ENCODE measurements at places on chromosomes 12 and 14.

DNA sequence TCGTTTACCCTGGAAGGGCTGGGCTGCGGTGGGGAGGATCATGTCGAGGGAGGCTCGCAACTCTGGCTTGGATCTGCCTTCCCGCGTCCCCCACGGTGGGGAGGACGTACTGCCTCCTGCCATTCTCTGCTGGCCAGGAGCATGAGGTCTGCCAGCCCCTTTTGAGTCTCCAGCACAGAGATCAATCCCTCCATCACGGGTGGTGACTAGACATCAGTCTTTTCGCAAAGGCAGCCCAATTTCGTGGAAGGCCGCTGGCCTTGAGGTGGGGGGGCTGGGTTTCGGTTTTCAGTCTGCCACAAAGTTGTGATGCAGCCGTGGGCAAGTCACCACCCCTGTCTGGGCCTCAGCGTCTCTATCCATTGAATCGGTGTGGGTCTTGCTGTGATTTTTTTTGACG lies 62.2 kb downstream of the PRMT8 start:
- DNase-seq: no peak

GRCh38 chr14:79229383-79229909 lies 981.9 kb downstream of the DIO2 start:
- DNase-seq: no peak

DNA sequence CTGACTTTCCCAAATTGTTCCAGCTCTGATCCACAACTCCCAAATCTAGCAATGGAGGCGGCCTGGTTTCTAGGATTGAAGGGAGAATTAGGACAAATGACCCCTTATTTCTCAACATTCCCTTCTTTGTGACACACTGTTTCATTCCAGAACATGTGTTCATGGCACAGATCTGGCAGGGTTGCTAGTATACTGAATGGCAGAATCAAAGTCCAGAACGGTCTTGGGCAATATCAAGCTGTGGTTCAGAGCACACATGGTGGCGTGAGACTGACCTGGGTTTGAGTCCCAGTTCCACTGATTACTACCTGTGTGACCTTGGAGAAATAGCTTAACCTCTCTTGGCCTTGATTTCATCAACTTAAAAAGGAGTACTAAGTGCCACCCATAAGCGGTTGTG lies 152.5 kb downstream of the SAMD4A start:
- DNase-seq: no peak

GRCh38 chr14:103715052-103716000 lies at the start of the genes XRCC3 and ZFYVE21:
TSS of gene XRCC3 (minus strand) at chr14:103715451. CDS start at chr14:103711087, 4,364 bp downstream.
TSS of gene ZFYVE21 (plus strand) at chr14:103715810. CDS start at chr14:103715842, 32 bp downstream.
- peak; percentile 100 for DNase-seq

DNA sequence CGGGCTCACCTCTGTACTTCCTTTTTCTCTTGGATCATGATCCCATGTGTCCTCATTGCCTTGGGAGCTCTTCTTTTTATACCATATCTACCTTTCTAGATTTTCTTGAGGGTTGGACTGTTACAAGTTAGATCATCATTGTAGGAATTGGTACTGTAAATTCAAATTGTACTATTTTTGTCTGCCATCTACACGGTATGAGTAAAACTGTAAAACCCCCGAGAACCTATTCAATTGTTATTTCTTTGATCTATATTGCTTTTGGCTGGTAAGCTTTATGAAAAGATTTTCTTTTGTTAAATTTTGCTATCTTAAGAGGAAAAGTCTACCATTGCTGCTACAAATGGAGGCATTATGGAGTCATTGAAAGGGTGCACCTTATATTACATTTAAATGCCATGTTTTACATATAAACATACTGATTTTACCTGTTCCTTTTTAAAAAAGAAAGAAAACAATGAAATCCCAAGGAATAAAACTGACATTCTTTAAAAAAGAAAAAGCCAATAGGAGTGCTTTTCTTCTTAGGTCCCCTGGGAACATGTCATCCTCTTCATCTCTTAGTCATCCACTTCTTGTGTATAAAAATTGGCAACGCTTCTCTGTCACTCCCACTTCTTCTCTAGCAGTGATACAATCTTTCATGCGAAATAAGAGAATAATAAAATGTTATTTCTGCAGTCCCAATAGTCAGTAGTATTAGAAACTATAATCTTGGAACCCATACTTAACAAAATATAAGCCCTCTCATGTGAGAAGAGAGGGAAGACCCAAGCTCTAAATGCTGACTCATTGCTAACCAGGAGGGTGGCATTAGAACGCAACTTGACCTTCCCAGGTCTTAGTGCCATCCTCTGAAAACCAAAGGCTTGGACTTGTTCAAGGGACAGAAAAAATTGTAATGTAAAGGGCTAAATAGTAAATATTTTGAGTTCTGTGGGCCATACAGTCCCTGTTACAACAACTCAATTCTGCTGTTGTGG lies 20.4 kb downstream of the RGS6 start:
- DNase-seq: no peak

GRCh38 chr14:94821705-94822104 lies 51.8 kb upstream of the GSC start:
- DNase-seq: no peak

GRCh38 chr14:81275305-81276072 lies 54.7 kb upstream of the GTF2A1 start:
- peak; percentile 66 for DNase-seq

DNA sequence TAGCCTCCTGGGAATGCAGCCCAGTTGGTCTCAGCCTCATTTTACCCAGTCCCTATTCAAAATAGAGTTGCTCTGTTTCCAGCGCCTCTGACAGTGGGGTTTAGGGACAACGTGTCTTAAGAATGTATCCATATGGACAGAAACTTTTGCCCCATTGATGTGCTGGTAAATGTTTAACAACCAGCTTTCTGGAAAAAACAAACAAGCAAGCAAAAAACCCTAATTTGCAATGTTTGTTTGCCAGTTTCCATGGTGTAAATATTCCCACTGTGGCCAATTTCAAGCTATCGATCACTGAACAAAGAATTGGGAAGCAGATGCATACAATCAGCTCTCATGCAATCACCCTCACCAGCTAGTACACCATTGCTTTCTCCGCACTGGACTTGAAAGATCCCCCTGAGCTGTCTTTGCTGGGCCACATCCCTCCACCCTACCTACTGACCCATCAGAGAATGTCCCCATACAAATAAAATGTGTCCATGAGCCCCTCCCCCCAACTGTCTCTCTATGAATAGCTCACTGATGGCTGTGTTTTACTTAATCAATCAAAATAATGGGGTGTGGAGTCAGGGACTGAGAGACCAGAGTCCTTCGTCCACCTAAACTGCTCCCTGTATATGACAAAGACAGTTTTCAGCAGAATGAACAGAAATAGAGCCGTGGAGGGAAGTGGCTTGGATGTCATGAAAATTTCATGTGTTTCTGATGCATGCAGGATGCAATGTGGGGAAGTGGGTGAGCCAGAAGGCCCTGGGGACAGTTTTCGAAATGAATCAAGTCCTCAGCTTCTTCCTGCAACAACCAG lies 40.8 kb downstream of the CCDC60 start:
- DNase-seq: no peak

- DNase-seq: no peak
These were observed 213.0 kb downstream of the ADGRD1 start for GRCh38 chr12:131166717-131167116.

DNA sequence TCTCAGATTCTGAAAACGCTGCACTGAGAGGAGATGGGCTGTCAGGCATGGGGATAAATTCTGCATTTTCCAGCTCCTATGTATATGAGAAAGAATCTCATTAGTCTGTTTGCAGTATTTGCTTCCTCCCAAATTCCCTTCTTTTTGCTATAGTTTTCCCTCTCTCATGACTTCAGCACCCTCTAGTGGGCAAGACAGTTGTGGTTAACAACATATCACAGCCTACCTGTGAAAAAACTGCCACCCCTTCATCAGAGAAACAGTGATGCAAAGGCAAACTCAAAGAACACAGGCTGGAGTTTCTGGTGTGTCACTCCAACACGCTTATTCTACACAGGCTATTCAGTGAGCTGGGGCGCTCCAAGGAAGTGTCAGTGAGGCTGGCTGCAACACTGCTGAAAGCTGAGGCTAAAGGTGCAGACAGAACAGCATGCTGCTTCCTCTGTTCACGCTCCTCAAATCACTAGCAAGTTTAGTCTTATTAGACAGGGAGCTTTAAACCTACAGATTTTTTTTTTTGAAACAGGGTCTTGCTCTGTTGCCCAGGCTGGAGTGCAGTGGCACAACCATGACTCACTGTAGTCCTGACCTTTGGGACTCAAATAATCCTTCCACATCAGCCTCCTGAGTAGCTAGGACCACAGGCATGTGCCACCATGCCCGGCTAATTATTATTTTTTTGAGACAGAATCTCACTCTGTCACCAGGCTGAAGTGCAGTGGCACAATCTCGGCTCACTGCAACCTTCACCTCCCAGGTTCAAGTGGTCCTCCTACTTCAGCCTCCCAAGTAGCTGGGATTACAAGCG lies 19.3 kb downstream of the ZC2HC1C start:
- DNase-seq: peak; percentile 71

DNA sequence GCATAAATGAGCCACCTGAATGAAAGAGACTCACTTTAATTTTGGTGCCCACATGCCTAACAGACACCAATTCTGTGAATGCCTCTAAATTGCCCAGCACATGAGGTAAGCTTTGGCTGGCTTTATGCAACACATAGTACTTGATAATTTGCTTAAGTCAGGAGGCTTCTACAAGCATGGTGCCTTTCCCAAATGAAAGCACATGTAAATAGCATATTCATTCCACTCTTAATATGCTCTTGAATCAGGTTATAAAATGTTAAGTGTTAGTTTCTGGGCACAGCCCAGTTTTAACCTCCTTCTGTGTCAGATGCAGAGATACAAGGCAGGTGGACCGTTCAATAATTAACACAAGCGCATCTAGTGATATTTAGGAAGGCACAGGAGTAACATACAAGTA lies 15.6 kb downstream of the TMCC3 start:
- no peak for DNase-seq

DNA sequence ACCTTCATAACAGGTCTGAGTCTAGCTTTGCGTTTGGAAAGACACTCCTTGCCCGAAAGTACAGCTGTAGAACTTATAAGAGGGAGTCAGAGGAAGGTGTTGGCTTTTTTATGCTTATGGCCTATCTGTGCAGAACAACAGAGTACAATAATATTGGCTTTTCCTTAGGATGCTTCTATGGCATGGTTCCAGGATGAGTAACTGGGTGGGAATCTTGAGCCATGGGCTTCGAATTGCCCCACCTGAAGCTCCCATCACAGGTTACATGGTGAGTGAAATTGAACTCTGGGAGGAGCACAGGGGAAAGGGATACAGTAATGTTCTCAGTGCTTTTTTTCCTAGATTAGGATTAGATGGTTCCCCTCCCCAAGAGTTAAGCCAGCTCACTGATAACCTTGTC lies 13.0 kb downstream of the PARP2 start:
- DNase-seq: no peak

- DNase-seq: no peak
These were observed 31.0 kb downstream of the GNPTAB start for GRCh38 chr12:101799774-101800173.

- no peak for DNase-seq
These were observed 8.7 kb upstream of the ADCK1 start for GRCh38 chr14:77791225-77791600.

- no peak for DNase-seq
These were observed 127.3 kb upstream of the PLEKHA5 start for GRCh38 chr12:19002216-19002615.

DNA sequence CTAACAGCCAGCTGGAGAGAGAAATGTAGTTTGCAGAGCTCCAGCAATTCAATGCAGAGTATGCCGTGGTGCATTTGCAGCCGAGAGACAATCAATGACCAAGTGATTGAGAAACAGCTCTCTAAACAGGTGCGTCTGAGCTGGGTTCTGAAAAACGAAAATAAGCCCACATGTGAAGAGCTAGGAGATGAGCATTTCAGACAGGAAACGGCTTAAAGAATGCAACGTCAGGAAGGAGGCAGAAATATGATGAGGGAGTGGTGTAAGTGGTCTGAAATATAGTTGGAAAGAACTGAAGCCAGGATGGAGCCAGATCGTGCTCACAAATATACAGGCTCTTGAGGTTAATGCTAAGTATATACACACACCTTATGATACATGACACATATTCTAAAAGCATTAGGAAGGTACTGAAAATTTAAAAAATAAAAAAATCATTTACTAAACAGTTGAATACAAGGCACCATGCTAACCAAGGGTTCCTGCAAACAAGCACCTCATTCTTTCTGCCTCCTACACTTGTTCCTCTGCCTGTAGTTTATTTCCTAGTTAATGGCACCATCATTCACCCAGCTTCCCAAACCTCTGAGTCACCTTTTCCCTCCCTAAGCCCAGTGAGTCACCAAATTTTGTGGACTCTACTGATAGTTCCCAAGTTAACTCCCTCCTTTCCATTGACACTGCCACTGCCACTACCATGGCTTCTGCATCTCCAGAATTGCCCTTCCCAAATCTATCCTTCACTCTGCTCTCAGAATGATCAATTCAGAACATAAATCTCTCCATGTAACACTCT lies 2.3 kb upstream of the GARIN2 start:
- DNase-seq: no peak

GRCh38 chr12:92560713-92561542 lies 141.9 kb upstream of the PLEKHG7 start:
- DNase-seq: no peak

GRCh38 chr12:93776581-93777018 lies 99.4 kb downstream of the CRADD start:
- DNase-seq: no peak

- DNase-seq: no peak
These were observed 251.0 kb upstream of the FOXG1 start for GRCh38 chr14:28515571-28515970.

GRCh38 chr12:116990971-116991966 lies 80.5 kb downstream of the FBXW8 start:
- no peak for DNase-seq

GRCh38 chr12:75528692-75529091 lies 17.3 kb upstream of the KRR1 start:
- no peak for DNase-seq

DNA sequence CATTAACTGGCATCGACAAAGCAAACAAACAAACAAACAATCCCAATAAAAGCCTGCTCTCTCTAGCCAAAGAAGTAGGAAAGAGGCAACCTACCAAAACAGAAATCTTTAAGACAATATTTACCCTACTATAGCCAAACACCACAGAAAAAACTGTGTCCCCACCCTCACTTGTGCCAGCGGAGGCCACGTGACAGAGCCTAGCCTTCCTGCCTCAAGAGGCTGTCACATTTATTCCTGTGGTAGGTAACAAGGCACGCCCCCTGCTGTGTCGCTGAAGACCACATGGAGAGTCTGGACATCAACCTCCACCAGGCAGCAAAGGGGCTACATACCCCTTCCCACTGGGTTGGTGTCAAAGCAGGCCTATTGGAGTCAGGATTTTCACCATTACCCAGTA lies 148.1 kb downstream of the LMNTD1 start:
- DNase-seq: no peak

DNA sequence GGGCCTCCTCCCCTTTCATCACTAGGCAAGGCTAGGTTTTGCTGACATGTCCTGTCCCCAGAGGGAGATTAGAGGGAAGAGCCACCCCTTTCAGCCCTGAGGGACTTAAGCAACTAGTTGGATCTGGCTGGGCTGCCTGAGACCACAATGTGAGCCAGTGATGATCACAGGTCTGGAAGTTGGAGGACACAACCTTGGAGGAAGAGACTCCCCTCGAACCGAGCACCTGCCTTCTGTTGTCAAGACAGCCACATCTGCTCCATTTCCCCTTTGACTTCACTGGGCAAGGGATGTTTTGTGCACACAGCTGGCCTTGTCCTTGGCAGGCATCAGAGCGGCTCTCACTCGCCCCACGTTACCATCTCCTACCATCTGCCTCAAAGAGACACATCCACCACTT lies 31.4 kb downstream of the MVK start:
- DNase-seq: no peak

- no peak for DNase-seq
These were observed 4.9 kb downstream of the TC2N start for GRCh38 chr14:91862417-91862816.

Measured in DMS79 treated with DMSO at 0.1 percent for 48 hours (cell line).